ENCODE measurements at places on chromosomes 1 and 21. TPM values are rescaled to one million over a fixed set of nuclear protein-coding genes. Genes with fewer than 3 reads are reported as not detected.

ERICH3 gene
- 0.13 TPM for total RNA-seq

OR10J1 gene
- not detected for total RNA-seq

HORMAD1 gene
- not detected for total RNA-seq

DNA sequence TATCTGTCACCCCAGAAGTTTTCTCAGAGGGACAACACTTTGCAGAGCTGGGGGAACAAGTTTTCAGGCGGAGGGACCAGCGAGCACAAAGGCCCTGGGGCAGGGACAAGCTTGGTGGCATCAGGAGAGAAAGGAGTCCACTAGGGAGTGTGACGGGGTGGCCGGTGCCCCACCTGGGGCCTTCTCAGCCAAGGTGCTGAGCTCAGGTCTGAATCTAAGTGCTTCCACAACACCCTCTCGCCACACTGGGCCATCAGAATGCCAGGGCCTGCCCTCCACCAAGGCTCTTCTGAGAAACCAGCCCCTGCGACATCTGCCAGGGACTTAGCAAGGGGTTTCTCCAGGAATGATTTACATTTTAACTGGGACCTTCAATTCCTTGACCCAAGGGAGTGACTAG lies 7.8 kb upstream of the TNFRSF8 start:
- H3K27me3 ChIP-seq, result no peaks in the 10 kb centered on the region
- no peak overlapping the region for H3K27ac ChIP-seq
- no peak overlapping the region for H3K4me3 ChIP-seq

DNA sequence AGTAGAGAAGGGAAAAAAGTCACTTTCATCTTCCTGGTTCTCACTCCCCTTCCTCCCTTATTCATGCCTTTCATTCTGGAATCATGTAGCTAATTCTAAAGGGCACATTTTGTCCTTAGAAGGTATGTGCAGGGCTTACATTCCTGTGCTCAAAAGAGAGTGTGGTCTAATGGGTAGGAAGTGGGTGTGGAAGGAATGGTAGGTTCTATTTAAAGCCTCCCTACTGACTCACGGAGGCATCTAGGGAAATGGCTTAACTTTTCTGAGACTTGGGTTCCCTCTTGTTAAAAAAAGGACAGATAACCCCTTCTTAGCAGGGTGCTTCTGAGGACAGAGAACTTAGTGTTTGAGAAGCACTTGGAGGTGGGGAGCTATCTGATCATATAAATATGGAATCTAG lies 249.3 kb upstream of the DUSP10 start:
- H3K36me3 ChIP-seq, result no peaks in the 10 kb centered on the region
- H3K4me3 ChIP-seq, result no peak overlapping the region

DNA sequence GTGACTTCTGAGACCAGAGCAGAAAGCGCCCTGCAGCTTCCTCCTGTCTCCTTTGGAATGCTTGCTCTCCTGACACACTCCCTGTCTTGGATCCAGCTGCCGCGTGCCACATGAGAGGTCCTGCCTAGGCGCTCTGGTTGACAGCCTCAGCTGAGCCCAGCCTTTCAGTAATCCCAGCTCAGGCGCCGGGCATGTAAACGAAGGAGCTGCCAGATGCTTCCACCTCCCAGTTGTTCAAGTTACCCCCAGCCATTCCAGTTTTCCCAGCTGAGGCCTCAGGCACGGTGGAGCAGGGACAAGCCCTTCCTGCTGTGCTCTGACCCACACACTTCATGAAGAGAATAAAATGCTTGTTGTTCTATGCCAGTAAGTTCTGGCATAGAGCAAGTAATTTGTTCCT lies 14.3 kb upstream of the CD34 start:
- H3K27ac ChIP-seq, result peak overlapping the region; percentile 87
- H3K27me3 ChIP-seq, result no peaks in the 10 kb centered on the region
- DNase-seq, result peak; percentile 61
- H3K4me3 ChIP-seq, result no peak overlapping the region

DNA sequence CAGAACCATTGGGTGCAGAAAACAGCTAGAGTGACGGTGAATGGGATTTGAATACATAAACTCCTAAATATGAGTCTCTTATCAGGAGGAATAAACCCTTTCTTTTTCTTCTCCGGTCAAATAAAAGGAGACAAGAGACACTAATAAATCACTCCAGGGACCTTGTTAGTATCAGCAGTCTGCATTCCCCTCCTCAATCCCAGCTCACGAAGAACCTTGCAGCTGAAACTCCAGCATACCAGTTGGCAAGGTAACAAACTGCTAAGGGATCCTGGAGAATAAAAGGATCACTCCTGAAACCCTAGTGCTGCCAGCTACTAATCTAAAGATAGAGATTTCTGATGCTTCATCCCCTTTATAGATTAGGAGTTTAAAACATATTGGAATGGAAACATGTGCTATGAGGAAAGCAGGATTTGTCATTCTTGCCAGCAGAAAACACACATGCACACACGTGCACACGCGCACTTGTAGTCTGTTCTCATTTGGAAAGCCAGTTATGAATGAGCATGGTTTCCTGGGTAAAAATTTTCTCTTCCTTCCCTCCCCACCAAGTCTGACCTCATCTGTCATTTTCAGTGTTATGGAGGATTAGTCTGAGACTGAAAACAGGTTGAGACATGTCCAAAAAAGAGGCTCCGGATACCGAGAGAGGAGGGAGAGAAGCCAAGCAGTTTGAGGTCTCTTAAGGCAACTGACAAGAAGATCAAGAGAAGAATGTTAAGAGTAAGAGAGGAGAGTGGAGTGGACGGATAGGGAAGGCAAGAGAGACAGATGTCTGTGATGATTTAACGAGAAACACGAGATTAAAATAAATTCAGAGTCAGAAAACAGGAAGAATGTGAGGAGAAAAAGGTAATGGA lies 10.9 kb downstream of the IER5 start:
- H3K27me3 ChIP-seq, result no peaks in the 10 kb centered on the region
- no peak overlapping the region for H3K27ac ChIP-seq
- no peak for DNase-seq
- peaks cover 3% of the 10 kb centered on the region for H3K4me1 ChIP-seq

DNA sequence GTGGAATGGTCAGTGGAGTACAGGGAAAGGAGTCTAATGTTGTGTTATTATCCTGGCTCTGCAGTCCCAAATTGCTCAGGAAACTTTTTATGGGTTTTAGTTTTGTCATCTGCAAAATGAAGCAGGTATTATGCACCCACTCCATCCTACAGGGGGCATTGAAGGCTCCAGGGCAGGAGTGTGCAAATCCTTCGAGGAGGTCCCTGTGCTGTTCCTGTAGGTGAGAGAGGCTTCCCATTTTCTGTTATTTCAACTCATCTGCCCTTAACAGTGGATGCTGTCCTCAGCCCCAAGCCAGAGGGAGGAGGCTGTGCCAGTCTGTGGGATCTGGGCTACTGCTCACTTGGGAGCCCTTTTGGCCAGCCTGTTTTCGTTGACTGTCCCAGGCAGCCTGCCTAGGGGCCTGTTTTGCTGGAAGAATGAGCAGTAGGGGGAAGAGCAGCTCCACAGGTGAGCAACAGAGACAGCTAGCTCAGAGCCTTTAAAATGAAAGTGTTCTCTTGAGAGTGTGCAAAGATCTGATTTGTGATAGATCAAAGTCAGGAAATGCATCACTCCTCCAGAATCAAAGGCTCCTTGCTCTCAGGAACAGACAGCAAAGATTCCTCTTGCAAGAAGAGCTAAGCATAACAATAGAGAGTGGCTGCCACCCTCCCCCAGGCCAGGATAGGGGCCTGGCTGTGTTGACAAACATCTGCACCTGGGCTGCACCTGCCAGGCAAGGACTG lies 317.6 kb upstream of the PROX1 start:
- H3K27ac ChIP-seq, result no peak overlapping the region
- no peaks in the 10 kb centered on the region for H3K4me1 ChIP-seq
- no peaks in the 10 kb centered on the region for H3K27me3 ChIP-seq
- no peaks in the 10 kb centered on the region for H3K36me3 ChIP-seq
- no peak for DNase-seq

DNA sequence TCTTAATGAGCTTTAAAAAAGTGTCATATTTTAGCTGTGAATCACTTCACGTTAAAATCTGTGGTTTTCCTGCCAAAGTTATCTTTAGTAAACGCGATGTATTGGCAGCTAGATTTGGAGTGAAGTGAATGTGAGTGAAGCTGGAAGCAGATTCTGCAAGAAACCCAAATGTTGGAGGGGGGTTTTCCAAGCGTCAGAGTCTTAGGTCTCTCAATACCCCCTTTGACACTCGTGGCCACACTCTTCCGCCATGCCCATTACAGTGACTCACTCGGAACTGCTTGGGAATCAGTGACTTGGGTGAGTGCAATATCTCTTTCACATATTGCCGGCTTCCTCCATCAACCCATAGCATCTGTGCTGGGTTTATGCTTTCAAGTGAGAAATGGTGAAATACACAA lies 17.5 kb downstream of the B3GALT5 start:
- H3K4me1 ChIP-seq, result no peaks in the 10 kb centered on the region
- no peak overlapping the region for H3K4me3 ChIP-seq
- H3K27ac ChIP-seq, result no peak overlapping the region

GRCh38 chr21:41932191-41932575 lies 21.6 kb downstream of the C2CD2 start:
- H3K27ac ChIP-seq, result peak overlapping the region; percentile 66
- H3K27me3 ChIP-seq, result no peaks in the 10 kb centered on the region
- H3K4me1 ChIP-seq, result peaks cover 50% of the 10 kb centered on the region
- no peak overlapping the region for H3K4me3 ChIP-seq

GRCh38 chr21:33339135-33339534 lies 14.4 kb downstream of the IFNAR1 start:
- no peak overlapping the region for H3K4me3 ChIP-seq
- H3K27me3 ChIP-seq, result no peaks in the 10 kb centered on the region
- peaks cover 69% of the 10 kb centered on the region for H3K36me3 ChIP-seq

DNA sequence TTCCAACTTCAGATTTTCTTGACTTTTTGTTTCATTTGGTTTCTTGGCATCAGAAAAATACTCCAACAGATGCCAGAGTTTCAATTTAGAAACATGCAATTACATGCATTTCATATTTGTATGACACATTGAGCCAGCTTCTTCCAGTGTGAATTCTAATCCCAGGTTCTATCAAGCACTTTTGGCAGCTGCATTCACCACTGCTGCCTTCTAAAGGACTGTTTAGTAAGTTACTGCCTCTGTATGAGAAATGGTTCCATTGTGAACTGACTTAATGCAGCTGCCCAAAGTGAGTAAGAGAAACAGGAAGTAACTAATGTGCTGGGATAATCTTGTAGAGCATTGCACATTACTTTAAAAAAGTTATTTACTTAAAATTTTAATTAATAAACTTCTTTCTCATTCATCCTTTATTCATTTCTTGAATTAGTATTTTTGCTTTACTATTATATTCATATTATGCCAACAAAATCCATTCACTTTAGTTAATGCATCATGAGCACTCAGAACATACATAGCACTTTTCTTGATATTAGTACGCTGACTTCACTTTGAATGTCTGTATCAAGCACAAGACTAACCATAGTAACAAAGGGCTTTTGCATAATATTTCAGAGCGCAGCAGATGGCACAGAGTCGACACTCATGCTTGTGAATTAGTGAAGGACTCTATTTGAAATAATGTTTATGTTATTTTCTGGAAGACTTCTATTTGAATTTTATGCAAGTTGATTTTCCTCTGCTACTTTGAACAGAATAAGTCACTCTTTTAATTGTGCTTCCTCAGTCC lies 9.8 kb downstream of the RGS18 start:
- no peaks in the 10 kb centered on the region for H3K4me1 ChIP-seq
- H3K27me3 ChIP-seq, result no peaks in the 10 kb centered on the region
- H3K36me3 ChIP-seq, result no peaks in the 10 kb centered on the region
- no peak overlapping the region for H3K27ac ChIP-seq
- no peak for DNase-seq

DNA sequence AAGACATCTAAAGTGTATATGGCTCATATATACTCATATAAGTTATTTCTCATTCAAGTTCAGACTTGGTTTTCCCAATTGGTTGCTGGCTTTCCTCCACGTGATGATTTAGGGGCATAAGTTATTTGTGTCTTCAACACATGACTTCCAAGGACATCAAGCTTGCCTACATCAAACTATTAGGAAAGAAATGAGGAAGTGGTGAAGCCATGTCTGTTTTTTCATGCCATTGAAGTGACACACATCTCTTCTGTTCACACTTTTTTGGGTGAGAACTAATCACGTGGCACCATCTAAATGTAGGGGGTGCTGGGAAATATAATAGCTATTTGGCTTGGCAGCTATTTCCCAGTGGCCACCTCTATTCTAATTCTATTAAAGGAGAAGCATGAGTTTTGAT lies 282.1 kb downstream of the OMA1 start:
- no peak for DNase-seq
- H3K4me3 ChIP-seq, result no peak overlapping the region
- H3K4me1 ChIP-seq, result no peaks in the 10 kb centered on the region
- H3K27ac ChIP-seq, result no peak overlapping the region
- no peaks in the 10 kb centered on the region for H3K27me3 ChIP-seq

DNA sequence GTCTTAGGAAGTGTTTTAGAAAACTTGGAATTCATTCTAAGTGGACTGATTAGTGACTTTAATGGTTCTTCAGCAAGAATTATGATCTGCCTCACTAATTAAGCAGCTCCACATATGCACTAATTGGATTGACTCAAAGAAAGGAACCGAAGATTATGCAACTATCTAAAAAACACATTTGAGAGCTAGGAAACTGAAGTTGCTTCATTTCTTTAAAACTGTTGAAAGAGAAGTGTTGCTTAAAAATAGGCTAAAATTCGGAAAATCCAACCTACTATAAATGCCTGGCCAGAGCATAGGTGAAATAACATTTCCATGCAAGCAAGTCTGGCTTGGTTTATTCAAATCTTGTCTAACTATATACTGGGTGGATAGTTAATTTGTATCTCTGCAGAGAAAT lies 502.9 kb upstream of the ZRANB2 start:
- no peak overlapping the region for H3K27ac ChIP-seq
- no peak for DNase-seq
- no peaks in the 10 kb centered on the region for H3K4me1 ChIP-seq
- H3K4me3 ChIP-seq, result no peak overlapping the region
- H3K27me3 ChIP-seq, result no peaks in the 10 kb centered on the region

DNA sequence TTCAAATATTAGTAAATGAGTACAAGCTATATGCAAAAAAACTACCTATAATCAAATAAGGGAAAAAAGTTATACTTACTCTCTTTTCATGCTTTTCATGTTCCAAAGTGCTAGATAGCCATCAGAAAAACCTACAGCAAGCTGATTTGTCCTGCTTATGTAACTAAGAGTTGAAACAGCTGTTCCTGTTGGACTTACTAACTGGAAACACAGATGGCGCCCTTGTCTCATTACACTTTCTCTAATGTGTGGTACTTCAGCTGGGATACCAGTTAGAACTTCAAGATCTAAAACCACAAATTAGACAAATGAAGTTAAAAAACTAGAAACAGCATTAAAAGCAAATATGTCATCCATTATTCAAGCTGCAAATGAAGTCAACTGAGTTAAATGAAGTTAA lies 24.3 kb downstream of the AHCTF1 start:
- no peak for DNase-seq
- no peaks in the 10 kb centered on the region for H3K27me3 ChIP-seq
- H3K36me3 ChIP-seq, result peaks cover 4% of the 10 kb centered on the region
- no peaks in the 10 kb centered on the region for H3K4me1 ChIP-seq

GRCh38 chr1:184915463-184916090 lies 58.7 kb downstream of the NIBAN1 start:
- H3K27me3 ChIP-seq, result no peaks in the 10 kb centered on the region
- peaks cover 71% of the 10 kb centered on the region for H3K4me1 ChIP-seq
- no peak for DNase-seq
- no peaks in the 10 kb centered on the region for H3K36me3 ChIP-seq
- no peak overlapping the region for H3K4me3 ChIP-seq

GRCh38 chr1:206581571-206581981 lies 30.7 kb downstream of the EIF2D start:
- peak; percentile 29 for DNase-seq
- peak overlapping the region; percentile 73 for H3K27ac ChIP-seq
- no peaks in the 10 kb centered on the region for H3K4me1 ChIP-seq
- no peak overlapping the region for H3K4me3 ChIP-seq

Measured in heart right ventricle (tissue), 16 donors.